Stimulated activated CD4-positive, alpha-beta T cell treated with anti-CD3 and anti-CD28 coated beads, Interleukin-4, amount 100 ng/mL, for 4 hours (primary cell): ENCODE measurements at places on chromosomes 1 and 21.
A peak's percentile ranks its signal among the peaks of the same experiment; 100 is the strongest.

GRCh38 chr1:170511038-170511437 is 20.9 kb upstream of the GORAB start:
- no peak for DNase-seq

- no peak for DNase-seq
Observed at GRCh38 chr21:38912789-38913119, 107.0 kb downstream of the ETS2 start.

DNA sequence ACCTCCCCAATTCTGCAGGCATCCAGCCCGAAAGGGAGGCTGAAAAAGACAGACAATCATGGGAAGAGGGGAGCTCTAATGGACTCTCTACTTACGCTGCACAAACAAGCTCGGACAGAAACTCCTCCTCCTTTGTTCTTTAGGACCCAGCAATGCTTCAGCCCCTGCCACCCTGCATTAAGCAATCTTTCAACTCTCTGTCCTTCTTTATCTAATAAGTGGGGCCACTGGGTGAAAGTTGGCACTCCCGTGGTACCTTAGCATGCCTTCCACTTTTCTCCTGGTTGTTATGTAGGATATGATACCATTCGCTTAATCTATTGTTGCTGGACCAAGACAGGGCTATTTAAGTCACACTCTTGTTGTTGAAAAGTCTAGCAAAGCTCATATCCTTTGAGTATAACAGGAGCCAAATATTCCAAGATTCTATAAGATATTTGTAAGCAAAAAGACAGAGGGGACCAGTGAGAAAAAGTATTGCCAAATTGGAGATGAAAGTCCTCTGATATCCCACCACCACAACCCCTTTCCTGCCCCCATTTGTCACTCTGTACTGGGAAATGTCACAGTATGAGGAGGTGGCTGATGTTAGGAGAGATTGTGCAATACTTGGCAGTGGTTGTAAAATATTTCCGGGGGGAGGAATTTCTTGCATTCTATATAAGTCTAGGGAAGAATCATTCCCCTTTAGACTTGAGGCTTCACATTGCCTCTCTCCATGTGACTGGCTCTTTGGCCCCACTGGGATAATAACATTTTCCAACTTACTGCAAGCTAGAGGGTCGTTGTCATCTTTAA is 137.3 kb upstream of the GJB5 start:
- DNase-seq, result no peak

DNA sequence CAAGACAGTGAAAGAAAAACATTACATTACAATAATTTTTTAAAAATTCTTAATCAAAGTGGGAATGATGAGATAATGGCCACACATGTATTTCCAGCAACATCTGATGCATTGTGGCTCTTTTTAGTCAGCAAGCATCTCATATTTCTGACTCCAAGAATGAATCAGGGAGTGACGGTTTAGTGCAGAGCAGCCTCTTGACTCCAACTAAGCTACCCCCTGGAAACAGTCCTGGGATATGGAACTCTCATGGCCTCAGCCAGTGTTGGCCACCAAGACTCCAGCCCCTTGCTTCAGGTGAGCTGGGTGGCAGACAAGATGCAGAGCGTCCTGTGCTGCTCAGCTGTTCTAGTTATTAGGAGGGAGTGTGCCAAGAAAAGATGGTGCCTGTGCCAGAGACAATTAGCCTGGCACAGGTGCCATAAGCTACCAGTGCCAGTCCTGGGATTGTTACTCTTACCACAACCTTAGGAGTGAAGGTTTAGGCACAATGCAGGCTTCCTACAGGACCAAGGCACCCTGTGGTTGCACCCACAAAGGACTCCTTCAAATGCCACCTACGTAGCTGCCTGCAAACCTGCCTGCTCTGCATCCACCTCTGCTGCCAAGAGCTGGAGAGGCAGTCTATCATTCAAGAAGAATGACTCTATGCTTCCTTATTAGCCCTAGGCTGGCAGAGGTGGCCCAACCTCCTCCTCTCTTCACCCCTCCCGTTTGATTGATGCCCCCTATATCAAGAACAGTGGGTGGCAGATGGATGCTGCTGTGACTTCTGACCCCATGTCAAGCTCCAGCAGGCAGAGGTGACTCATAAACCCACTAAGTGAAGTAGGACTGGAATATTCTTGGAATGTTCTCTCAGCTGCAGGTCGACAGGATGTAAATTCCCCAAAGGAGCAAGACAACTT is 6.0 kb upstream of the SEC16B start:
- DNase-seq, result no peak

GRCh38 chr1:48560577-48560976 is 88.6 kb upstream of the SPATA6 start:
- DNase-seq, result no peak

DNA sequence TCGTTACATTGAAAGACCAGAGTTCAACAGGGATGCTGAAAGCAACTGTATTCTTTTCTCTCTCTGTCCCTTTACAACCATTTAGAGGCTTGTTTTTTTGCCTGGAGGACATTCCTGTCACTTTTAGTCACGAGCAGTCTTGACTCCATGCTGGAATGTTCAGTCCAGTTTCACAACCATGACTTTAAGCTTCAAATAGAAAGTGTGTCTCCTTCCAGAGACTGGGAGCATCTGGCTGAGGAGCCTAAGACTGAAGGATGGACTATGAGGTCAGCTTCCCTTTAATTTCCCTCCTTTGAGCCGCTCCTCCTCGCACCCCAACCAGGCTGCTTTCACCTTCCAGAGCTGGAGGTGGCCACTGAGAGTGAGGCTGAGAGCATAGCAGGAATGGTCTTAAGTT is 10.5 kb upstream of the RYR2 start:
- no peak for DNase-seq

GRCh38 chr1:109131800-109132199 is 17.9 kb downstream of the ELAPOR1 start:
- DNase-seq, result no peak

- no peak for DNase-seq
Observed at GRCh38 chr1:228104526-228105269, 1.6 kb upstream of the C1orf35 start.

DNA sequence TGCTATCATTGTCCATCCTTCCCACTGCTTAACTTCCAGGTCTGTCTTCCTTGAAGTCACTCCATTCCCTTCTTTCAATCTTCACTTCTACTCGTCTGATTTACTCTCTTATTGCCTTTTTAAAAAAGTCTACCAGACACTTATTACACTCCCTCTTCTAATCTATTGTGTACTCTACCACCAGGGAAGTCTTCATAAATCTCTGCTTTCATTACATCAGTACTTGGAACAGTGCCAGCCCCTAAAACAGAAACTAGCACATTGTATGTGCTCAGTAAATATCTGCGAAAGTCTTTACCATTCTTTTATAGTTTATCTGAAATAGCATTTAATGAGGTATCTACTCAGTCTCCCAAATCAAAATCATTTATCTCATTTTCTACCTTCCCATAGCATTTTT is 236.4 kb downstream of the USH2A start:
- no peak for DNase-seq

DNA sequence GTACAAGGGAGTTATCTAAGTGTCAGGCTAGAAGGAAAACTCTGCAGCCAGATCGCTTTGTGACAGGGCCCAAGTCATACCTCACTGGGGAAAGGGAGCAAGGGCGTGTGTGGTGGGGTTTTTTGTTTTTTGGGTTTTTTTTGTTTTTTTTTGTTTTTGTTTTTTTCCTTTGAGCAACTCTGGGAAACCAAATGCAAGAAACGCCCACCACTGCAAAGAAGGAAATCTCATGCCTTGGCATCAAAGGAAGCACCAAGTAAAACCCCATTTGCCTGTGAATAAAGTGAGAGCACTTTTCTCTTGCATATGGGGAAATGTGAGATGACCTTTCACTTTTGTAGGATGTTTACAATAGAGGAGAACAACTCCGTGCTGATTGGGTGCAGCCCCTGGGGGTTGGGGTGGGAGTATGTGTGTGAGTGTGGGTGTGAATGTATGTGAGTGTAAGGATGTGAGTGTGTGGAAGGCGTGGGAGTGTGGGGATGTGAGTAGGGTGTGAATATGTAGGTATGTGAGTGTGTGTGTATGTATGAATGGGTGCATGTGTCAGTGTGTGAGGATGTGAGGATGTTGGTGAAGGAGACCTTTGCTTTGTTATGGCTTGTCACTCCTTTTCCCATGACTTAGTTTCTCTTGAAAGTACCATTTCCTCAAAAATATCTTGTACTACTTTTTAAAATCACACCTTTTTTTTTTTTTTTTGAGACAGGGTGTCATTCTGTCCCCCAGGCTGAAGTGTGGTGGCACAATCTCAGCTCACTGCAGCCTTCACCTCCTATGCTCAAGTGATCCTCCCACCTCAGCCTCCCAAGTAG is 34.6 kb downstream of the IL12RB2 start:
- peak; percentile 34 for DNase-seq

DNA sequence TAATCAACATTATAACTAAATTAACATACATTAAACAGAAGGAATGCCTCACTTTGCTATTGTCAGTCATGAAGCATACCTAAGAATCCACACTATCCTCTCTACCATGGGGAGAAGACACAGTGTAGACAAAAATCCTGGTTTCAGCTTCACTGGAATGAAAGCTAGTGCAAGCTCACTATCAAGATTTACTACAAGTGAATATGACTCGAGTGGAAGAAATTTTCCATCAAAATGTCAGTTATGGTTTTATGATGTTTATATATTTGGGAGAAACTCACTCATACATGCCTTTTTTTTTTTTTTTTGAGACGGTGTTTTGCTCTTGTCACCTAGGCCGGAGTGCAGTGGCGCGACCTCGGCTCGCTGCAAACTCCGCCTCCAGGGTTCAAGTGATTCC is 424.3 kb downstream of the KCNT2 start:
- no peak for DNase-seq

DNA sequence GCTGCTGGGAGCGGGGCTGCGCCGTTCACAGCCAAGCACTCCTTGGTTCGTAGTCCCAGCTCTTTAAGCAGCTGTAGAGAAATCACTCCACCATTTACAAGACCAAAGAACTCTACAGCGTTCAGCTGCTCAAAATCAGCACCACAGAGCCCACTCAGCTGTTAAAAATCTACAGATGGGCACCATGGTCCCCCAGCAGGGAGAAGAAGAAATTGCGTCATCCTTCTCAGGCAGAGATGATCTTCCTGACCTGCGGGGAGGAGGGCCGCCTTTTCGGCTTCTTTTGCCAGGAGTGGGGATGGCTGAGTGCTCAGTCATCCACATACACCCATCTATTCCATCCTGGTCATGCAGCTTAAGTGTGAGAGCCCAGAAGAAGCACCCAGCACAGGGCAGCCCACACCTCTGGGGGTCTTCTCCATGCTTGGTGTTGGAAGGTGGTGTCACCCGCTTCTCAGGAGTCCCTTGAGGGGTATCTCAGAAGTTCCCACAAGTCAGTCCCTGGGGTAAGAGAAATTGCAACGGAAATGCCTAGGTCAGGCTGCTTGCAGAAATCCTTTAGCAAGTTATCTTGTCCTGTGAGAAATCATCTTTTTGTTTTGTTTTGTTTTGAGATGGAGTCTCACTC is 163.8 kb downstream of the NPHP4 start:
- DNase-seq, result no peak

GRCh38 chr1:84797603-84798002 is 95.4 kb downstream of the LPAR3 start:
- DNase-seq, result no peak
